ENCODE measurements at places on chromosomes 2 and 18. TPM values are rescaled to one million over a fixed set of nuclear protein-coding genes. Genes with fewer than 3 reads are reported as not detected.

Gene STARD6
- not detected for polyA plus RNA-seq

DNA sequence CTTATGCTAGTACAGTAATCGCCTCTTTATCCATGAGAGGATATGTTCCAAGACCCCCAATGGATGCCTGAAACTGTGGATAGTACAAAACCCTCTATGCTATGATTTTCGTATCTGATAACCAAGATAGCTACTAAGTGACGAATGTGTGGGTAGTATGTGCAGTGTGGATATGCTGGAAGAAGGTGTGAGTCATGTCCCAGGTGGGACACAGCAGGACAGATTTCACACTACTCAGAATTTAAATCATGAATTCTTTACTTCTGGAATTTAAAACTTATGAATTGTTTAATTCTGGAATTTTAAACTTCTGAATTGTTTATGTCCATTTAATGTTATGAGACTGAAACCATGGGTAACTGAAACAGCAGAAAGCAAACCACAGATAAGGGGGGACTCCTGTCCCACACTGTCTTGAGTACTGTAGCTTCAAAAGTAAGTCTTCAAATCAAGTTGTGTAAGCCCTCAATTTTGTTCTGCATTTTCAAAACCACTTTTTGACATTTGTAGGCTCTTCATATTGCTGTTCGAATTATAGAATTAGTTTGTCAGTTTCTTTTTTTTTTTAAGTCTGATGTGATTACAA lies 116.0 kb downstream of the LTBP1 start:
- peak; percentile 61 for DNase-seq

Gene CCDC74A
- polyA plus RNA-seq = 13.5 TPM

Gene CCDC121
- 0.67 TPM for polyA plus RNA-seq

DNA sequence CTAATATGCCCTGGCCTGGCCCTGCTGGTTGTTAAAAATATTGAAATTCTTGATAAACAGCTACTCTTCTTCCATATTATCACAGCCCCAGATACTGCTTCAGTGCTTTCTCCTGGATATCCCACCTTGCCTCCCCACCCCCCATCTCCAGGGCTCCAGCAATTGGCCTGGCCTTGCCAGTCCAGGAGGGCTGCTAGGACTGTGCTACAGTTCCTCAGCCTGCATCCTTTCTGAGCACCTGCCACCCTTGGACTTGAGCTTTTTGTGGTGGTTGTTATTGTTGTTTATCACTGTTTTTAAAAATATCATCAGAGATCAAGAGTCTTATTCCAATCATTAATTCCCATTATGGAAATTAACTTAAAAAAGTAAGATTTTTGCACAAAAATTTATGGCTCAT lies 13.5 kb downstream of the HNMT start:
- DNase-seq = no peak

- no peak for DNase-seq
Observed at GRCh38 chr2:159411460-159411859, 125.0 kb upstream of the WDSUB1 start.

Gene USP14
- polyA plus RNA-seq = 32.4 TPM

DNA sequence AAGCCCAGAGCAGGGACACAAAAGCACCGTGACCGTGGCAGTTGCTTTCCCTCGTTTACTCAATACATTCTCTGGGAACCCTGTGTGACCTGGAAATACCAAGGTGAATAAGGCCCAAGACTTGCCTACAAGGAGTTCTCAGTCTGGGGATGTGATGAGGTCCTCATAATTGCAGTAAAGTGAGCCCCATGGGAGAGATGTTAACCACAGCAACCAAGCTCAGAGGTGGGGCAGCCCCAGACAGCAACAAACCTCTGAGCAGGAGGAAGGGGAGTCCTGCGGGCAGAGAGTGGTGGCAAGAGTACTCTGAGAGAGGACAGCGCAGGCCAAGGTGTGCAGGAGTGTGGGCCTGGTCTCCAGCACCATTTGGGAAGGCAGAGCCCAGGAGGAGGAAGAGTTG lies 91.6 kb downstream of the TTC32 start:
- DNase-seq = no peak

Measured in IMR-90 (cell line).